Pericardium fibroblast (primary cell): ENCODE measurements at places on chromosomes 7 and 10. TPM values are rescaled to one million over a fixed set of nuclear protein-coding genes. Genes with fewer than 3 reads are reported as not detected.

Gene ATOH7
- total RNA-seq, result not detected in 2 replicates

Gene ARMC10
- 25.7 and 35.5 TPM in 2 replicates for total RNA-seq

Gene GHRHR
- total RNA-seq, result not detected in 2 replicates

Gene PHKG1
- 0.09 and 0.12 TPM in 2 replicates for total RNA-seq

Gene LRIT1
- total RNA-seq, result not detected in 2 replicates
